ENCODE measurements at places on chromosomes 6 and 20.

DNA sequence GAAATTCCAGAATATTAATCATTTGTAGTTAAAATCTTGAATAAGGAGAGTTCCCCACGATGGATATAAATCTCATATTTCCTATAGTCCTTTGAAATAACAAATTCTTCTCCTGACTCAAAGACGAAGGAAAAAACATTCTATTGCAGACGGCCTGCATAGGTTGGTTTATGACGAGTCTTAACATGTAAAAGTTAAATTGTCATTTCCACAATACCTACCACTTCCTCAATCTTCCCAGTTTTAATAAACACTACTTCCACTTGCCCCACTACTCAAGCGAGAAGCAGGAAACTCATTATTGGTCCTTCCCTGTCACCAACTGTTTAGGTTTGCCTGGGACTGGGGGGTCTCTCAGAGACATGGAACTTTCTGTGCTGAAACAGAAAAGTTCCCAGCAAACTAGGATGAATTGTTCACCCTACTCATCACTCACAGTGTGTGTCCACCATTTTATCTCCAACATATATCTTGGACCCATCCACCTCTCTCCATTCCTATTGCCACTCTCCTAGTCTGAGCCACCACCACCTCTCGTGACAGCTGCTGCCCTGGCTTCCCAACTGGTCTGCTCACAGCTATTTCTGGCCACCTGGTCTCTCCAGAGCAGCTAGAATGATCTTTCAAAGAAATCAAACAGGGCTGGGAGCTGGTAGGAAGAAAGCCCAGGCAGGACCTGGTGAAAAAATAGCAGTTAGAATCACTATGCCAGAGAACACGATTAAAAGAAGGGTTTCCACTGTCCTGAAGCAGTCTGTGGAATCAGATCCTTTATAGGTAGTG is 15.1 kb upstream of the ZSCAN9 start:
- DNase-seq = no peak

- DNase-seq = no peak
These were observed 159.5 kb downstream of the SOD2 start for GRCh38 chr6:159533568-159533967.

- DNase-seq = no peak
These were observed 7.2 kb upstream of the SDCBP2 start for GRCh38 chr20:1335961-1336698.

DNA sequence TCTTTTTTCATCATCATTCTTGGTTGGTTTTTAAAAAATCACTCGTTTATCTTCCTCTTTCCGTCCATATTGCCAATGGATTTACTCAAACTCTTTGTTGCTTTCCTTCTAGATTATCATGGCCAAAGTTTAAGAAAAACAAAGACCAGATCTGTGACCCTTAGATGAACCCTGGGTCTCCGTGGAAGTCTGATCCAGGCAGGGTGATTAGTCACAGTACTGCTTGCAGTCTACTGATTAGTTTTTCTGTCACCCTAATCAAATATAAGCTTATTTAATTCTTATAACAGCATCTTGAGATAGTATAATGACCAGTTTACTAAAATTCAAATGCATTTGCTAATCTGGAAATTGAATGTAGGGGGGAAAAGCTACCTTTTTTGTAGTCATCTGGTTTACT is 6.0 kb upstream of the SMIM28 start:
- DNase-seq = no peak

DNA sequence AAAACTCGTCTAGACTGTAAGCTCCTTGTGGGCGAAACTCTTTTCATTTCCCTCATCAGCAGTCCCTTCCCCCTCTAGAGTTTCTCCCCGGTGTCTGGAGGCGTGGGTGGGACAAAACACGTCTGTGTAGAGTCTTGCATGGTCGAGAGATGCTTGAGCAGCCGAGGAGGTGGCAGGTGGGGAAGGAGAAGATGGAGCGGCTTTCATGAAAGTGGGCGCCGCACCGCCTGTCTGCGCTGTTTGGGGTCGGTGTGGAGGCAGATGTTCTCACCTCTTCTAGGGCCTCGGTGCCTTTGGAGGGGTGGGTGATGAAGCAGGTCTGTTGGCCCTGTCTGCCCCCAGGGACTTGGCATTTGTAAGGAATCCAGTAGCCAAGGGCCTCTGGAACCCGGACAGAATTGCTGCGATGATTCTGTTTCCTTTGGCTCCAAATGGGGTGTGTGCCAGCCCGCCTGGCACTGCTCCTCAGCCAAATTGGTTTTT is 1.2 kb downstream of the BRPF3 start:
- DNase-seq = no peak

- DNase-seq = no peak
These were observed 167.6 kb downstream of the PLCB4 start for GRCh38 chr20:9236458-9236857.

DNA sequence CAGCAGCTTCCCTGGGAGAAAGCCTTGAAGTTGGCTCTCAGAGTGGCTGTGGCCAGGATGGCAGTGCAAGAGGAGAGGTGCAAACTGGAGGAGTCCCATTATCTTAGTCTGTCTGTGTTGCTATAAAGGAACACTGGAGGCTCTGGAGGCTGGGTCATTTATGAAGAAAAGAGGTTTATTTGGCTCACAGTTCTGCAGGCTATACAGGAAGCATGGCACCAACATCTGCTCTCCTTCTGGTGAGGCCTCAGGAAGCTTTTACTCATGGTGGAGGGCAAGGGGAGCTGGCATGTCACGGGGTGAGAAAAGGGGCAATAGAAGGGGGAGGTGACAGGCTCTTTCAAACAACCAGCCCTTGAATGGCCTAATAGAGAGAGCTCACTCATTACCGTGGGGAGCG is 47.1 kb downstream of the PSMG4 start:
- DNase-seq = no peak

DNA sequence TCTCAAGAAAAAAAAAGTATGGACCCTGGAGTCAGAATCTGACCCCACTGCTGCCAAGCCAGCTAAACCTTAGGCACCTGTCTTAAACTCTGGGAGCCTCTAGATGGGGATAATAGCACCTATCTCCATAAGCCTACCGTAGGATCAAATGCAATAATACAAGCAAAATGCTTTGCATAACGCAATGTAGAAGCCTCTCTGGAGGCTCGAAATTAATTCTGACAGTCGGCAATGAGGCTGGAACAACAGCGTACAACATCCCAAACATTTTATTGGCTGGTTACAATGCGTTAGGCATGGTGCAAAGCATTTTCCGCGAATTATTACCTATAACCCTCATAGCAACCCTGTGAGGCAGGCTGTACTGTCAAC is 521 bp downstream of the CDK5RAP1 start:
- no peak for DNase-seq

GRCh38 chr20:63946986-63947637 is 9.1 kb downstream of the UCKL1 start:
- no peak for DNase-seq

- DNase-seq = no peak
These were observed 182.7 kb upstream of the PMEPA1 start for GRCh38 chr20:57892471-57892870.
